ENCODE measurements at places on chromosomes 12 and 14. TPM values are rescaled to one million over a fixed set of nuclear protein-coding genes. Genes with fewer than 3 reads are reported as not detected.

The TSHR gene
- total RNA-seq: not detected

The DAO gene
- not detected for total RNA-seq

The SLC38A2 gene
- 748 TPM for total RNA-seq

The PPM1H gene
- 0.92 TPM for total RNA-seq

All from smooth muscle cell of bladder (primary cell).